ENCODE measurements at places on chromosomes 12 and 14.

DNA sequence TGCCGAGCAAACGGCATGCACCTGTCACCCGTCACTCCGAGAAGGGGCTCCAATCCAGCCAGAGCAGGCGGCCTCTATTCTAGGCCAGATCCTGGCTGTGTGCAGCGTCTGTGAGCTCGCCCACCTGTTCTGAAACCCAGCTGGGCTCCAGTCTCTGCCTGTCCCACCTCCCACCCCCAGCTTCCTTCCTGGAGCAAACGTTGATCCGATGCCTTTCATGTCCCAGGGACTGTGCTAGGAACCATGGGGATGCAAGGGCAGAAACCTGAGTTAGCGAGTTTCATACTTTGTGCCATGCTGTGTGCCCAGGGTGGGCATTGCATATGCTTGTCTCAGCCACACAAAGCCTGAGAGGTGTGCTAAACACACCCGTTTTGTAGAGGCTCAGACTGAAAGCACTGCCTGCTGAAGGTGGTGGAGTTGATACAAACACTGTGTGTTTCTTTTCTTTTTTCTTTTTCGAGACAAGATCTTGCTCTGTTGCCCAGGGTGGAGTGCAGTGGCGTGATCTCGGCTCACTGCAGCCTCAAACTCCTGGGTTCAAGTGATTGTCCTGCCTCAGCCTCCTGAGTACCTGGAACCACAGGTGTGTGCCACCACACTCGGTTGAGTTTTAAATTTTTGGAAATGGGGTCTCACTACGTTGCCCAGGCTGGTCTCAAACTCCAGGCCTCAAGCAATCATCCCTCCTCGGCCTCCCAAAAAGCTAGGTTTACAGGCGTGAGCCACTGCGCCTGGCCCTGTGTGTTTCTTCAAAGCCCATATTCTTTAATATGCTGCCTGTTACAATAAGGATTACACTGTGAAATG lies 84.1 kb upstream of the MED13L start:
- DNase-seq: no peak

GRCh38 chr12:104677441-104678089 lies 220.8 kb downstream of the CHST11 start:
- no peak for DNase-seq

GRCh38 chr12:11904124-11904523 lies 166.6 kb upstream of the BCL2L14 start:
- no peak for DNase-seq

GRCh38 chr12:11757095-11757494 lies 107.6 kb downstream of the ETV6 start:
- DNase-seq: no peak

DNA sequence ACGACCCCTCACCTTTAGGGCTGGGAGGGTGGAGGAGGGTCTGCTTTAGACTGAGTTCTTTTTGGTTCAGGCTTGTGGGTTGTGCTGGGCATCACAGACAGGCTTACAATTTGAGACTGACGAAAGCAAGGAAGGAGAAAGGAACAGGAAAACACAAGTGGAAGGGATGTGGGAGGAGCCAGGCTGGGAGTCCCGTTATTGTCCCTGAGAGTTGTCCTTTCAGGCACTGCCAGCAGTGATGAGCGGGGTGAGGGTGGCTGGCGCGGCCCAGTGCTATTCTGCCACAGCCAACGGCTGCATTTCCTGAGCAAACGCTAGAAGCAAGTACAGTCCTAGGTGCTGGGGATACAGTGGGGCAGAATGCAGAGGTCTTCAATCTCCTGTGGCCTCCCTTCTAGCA lies 29.2 kb upstream of the TSPAN9 start:
- no peak for DNase-seq

DNA sequence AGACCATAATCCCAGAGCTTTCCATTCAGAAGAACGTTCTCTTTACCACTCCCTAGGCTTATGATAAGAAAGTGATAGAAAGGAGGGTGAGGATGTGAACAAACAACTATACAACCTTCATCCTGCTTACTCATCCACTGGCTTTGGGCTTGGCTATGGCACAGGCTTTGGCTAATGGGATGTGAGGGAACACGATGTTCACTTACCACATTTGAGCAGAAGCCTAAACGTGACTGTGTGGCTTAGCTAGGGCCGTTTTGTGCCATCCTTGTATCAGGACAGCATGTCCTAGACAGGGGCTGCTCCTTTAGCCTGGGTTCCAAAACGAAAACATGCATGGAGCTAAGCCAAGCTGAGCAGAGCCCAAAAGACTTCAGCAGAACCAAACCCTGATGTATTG lies 118.6 kb upstream of the CCDC175 start:
- no peak for DNase-seq

GRCh38 chr14:71232506-71232905 lies 325.2 kb downstream of the PCNX1 start:
- no peak for DNase-seq

GRCh38 chr14:79906994-79907393 lies 304.3 kb downstream of the DIO2 start:
- DNase-seq: no peak

- no peak for DNase-seq
These were observed 72.3 kb downstream of the METTL25 start for GRCh38 chr12:82430541-82431145.

DNA sequence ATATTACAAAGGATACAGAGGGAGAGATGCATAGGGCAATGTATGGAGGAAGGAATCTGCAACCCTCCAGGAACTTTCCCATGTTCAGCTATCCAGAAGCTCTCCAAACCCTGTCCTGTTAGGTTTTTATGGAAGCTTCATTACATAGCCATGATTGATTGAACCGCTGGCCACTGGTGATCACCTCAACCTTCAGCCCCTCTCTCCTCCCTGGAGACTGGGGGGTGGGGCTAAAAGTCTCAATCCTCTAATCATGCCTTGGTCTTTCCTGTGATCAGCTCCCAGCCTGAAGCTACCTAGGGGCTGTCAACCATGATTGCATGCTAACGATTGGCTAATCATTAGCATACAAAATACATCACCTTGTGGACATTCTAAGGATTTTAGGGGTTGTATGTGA lies 123.4 kb downstream of the ST8SIA1 start:
- no peak for DNase-seq

GRCh38 chr14:91062600-91062999 lies 2.2 kb upstream of the RPS6KA5 start:
- DNase-seq: no peak

- no peak for DNase-seq
These were observed 162.0 kb upstream of the TMCC3 start for GRCh38 chr12:94812345-94812744.

- DNase-seq: no peak
These were observed 4.4 kb downstream of the ZFP36L1 start for GRCh38 chr14:68788275-68788995.

GRCh38 chr14:37246427-37246829 lies 48.7 kb downstream of the MIPOL1 start:
- DNase-seq: no peak

- no peak for DNase-seq
These were observed 92.4 kb upstream of the TMEM260 start for GRCh38 chr14:56487090-56487667.

DNA sequence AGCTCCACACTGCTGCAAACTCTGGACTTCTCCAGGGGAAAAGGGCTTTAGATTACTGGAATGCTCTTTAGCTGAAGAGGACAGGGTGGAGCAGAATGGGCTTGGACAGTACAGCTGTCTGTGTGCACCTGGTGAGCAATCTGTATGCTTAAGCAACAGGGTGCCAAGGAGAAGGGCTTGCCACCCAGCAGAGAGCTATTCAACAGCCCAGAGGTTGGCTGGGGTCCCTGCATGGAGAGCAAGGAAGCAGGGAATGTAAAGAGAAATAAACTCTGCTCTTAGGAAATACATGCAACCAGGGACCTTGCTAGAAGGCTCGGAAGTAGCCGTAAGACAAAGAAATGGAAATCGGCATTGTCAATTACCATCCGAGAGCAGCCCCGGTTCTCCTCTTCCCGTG lies 53.0 kb upstream of the CORO1C start:
- no peak for DNase-seq
